ENCODE measurements at places on chromosomes 2 and 18. TPM values are rescaled to one million over a fixed set of nuclear protein-coding genes. Genes with fewer than 3 reads are reported as not detected.

GTF2A1L gene
- 0.09 TPM for total RNA-seq

STAM2 gene
- 38.2 TPM for total RNA-seq

SAG gene
- total RNA-seq: not detected

GBX2 gene
- total RNA-seq: not detected

SCYGR5 gene
- total RNA-seq: not detected

SNTG2 gene
- not detected for total RNA-seq

COBLL1 gene
- total RNA-seq: 8.0 TPM

IL37 gene
- not detected for total RNA-seq

VIL1 gene
- not detected for total RNA-seq

ZEB2 gene
- 39.4 TPM for total RNA-seq

C2orf66 gene
- total RNA-seq: not detected

RND3 gene
- total RNA-seq: 606 TPM

REEP1 gene
- total RNA-seq: not detected

RAD51AP2 gene
- not detected for total RNA-seq

RGPD3 gene
- total RNA-seq: 0.09 TPM

GDF7 gene
- total RNA-seq: 0.14 TPM

MEIS1 gene
- 304 TPM for total RNA-seq

SCN3A gene
- total RNA-seq: 1.00 TPM

DPP10 gene
- total RNA-seq: not detected

IL36RN gene
- total RNA-seq: 0.09 TPM

ITGA6 gene
- total RNA-seq: 5.7 TPM

LRRC30 gene
- not detected for total RNA-seq

SKOR2 gene
- not detected for total RNA-seq

STAT4 gene
- total RNA-seq: 2.0 TPM

EVX2 gene
- total RNA-seq: under 0.01 TPM

FAM124B gene
- under 0.01 TPM for total RNA-seq

UCN gene
- total RNA-seq: 0.14 TPM

HOXD12 gene
- total RNA-seq: not detected

NXPH2 gene
- not detected for total RNA-seq

CCDC121 gene
- total RNA-seq: 1.3 TPM

NEU2 gene
- not detected for total RNA-seq

TMEM17 gene
- total RNA-seq: 1.8 TPM

TUBA3E gene
- total RNA-seq: not detected

TMEM185B gene
- 18.1 TPM for total RNA-seq

CFAP53 gene
- 0.71 TPM for total RNA-seq

ZC3H6 gene
- total RNA-seq: 3.4 TPM

TUBB8B gene
- total RNA-seq: not detected

SERPINB3 gene
- total RNA-seq: not detected

TMEFF2 gene
- total RNA-seq: 3.0 TPM

Measured in smooth muscle cell of bladder (primary cell).